ENCODE measurements at places on chromosomes 6 and 20.

- no peak for DNase-seq
Measured at GRCh38 chr6:47023573-47023972, 18.6 kb downstream of the ADGRF1 start.

DNA sequence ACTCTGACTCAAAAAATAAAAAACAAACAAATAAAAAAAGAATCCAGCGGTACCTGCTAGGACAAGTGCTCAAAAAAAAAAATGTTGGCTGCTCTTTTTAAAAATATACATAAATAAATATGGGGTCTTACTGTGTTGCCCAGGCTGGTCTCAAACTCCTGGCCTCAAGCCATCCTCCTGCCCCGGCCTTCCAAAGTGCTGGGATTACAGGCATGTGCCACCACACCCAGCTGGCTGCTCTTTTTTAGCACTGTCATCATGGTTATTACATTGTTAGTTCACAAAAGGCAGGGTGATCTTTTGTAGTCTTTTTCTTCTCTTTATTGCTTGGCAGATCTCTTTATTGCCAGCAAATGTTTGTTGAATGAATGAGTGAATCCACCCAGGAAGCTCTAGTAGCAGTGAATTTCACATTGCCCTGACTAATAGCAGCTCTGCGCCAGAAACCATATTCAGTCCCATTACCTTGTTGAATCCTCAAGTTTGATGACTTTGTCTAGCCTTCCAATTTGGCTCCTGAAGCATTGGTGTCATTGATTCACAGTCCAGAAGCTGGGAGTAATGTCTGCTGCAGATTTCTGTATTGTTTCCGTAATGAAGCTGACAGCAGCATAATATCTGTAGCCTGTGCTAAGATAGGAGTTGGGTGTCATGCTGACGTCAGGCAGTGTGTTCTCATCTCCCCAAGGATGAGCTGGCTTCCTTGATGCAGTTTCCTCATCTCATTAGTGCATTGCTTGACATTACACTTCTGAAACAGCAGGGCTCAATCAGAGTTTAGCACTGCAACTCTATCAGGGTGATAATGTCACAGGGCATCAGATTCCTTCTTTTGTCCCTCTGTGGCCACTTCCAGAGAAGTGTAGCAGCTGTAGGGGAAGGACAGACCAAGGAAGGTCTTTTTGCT lies 84.9 kb upstream of the TGM3 start:
- DNase-seq: peak; percentile 88

- no peak for DNase-seq
Measured at GRCh38 chr6:10854922-10855632, 16.7 kb upstream of the MAK start.

DNA sequence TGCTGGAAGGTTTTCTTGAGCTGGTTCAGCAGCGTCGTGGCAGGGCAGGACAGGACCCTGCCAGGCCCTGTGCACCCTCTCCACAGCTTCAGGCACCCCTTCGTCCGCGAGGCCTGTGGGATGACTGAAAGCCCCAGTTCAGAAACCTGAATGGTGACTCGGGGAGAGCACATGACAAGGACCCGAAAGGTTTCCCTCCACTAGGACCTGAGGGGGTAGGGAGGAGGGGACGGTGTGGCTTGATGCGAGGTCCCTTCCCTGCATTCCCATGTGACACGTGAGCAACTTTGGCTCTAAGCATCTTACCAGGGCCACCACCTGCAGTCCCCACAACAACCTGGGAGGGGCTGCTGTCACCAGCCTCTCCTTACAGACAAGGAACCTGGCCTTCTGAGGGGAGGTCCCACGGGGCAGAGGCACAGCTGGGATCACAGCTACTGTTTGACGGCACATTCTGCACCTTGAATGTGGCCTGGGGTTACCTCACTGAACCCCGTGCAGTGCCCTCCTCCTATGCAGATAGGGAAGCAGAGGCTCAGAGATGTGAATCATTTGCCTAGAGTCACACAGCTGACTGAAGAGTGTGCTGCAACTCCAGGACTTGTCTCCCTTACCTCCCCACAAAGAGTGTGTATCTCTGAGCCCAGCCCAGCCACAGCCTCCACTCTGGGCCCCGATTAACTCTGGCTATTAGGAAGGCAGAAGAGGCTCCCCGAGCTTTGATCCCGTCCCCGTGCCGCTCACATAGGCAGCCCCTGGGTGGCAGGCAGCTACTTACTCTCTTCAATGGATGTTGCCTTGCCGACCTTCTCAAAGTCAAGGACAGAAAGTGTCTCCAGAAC lies 84.6 kb downstream of the PTPN1 start:
- DNase-seq: no peak
